Left forelimb (tissue), 1 donor: ENCODE measurements at places on chromosomes 5 and 9.

DNA sequence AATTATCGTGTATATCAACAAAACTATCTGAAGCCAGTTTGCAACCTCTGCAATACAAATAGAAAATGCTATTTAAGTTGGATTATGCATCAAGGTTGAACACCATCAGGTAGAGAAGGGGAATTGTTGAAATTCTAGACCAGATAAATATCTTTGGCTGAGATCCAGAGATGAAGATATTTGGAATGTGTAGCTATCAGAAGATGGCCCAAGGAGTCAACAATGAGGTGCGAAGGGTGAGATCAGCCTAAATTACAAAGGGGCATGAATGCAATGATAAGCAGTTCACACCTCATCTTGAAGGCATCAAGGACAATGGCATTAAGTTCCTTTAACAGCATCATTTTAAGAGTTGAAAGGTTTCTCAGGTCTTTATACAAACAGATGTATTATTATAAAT is 572.1 kb upstream of the DMAC1 start:
- no peak for DNase-seq

DNA sequence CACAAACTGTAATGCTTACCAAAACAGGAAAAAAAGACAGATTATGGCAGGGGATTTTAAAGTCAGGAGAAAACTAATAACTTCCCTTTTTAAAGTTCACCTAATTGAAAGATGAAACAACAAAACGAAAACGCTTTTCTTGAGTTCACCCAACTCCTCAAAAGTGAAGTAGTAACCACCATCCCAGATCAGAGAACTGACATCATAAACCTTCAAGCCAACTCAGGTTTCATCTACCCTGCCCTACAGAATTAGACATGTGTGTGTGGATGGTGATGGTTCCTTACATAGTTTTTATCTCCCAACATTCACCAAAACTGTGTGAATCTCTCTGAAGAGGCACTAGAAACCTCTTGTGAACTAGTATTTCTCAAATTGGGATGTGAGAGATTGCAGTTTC is 195.2 kb upstream of the PTGER4 start:
- no peak for DNase-seq

- no peak for DNase-seq
Observed at GRCh38 chr5:172550996-172551395, 90.1 kb upstream of the NEURL1B start.

- DNase-seq: no peak
Observed at GRCh38 chr5:142527664-142528295, 158.1 kb downstream of the FGF1 start.

DNA sequence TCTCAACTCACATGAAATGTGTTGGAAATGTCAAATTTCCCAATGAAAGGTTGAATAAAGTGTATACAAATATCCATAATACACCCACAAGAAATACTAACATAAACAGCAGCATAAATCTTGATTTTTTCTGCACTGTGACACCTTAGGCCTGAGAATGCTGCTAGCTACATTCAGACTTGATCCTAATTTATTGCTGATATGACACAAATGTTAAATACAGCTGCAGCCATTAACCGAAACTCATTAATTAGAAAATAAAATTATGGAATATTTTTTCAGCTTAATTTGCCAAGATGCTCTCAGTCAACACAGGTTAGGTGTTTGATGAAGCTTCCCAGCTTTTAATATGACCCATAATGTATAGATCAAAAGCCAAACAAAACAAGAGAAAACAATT is 914.3 kb upstream of the C9orf72 start:
- no peak for DNase-seq

DNA sequence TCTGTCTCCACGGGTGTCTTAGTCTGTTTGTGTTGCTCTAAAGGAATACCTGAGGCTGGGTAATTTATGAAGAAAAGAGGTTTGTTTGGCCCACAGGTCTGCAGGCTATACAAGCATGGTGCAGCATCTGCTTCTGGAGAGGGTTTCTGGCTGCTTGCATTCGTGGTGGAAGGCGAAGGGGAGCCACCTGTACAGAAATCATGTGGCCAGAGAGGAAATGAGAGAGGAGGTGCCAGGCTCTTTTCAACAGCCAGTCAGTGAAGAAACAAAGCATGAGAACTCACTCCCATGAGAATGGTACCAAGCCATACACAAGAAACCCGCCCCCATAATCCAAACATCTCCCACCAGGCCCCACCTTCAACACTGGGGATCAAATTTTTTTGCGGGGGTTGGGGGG is 53.4 kb downstream of the PFDN1 start:
- no peak for DNase-seq

GRCh38 chr9:101139082-101139481 is 110.6 kb downstream of the PLPPR1 start:
- no peak for DNase-seq

DNA sequence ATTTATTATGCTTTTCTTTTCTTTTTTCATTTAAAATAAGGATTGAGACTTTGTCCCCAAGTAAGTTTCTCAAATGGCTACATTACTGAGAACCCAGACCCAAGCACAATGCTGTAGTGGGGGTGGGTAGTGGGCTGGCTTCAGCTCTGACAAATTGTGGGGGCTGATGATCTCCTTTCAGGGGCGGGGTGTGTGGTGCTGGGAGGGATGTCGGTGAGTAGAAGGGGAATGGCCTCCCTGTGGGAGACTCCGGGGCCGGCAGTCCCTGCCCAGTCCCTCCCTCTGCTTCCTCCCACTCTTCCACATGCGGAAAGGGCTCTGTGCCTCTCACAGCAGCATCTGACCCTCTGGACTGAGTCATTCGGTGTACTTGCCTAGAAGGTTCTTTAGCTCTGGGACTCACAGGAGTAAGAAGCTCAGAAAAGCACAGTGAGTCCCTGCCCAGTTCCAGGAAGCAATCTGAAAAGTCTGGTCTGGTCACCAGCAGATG is 14.3 kb downstream of the CD180 start:
- DNase-seq: no peak

DNA sequence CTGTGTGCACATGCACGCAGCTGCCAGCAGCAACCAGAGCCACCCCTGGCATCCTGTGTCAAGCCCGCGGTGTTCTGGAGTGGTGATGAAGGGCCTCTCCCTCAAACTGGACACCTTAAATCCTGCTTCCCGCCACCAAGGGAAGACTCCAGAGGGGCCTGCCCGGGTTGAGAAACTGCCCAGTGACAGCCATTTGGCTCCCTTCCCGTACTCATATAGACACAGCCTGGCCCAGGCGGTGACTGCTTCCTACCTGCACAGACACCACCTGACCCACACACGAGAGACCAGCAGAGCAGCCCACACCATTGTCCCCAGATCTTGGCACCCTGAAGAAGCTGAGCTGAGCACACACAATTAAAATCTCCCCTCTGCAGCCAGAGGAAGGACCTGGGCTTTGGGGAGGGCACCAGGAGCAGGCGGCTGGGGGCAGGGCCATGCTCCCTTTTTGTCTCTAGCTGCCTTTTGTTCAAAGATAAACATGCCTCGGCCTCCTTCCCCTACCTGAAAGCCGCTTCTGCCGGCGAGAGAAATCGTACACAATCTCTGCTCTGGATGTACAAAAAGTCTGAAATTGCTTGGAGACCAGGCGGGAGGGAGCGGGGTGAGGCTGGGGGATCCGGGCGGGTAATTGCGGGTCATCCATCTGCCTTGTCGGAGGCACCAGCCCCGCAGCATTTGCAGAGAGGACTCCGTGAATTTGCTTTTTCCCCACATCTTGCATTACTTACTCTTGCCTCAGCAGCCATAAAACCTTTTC is 78.4 kb downstream of the TSPAN17 start:
- no peak for DNase-seq

DNA sequence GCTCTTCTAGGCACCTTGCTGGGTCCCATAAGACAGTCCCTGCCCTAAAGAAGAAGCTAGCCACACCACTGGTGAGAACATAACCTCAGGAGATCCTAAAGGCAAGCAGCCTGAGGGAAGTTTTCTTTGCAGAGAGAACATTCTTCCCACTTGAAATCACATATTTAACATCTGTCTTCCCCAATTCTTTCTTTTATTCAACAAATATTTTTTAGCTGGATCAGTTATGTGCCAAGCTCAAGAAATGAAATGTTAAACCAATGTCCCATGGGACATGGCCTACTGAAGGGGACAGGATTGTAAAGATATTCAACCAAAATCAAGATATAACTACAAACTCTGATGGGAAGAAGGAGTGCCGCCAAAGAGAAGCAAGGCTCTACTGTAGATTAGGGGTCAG is 36.5 kb downstream of the FOXI1 start:
- DNase-seq: no peak

DNA sequence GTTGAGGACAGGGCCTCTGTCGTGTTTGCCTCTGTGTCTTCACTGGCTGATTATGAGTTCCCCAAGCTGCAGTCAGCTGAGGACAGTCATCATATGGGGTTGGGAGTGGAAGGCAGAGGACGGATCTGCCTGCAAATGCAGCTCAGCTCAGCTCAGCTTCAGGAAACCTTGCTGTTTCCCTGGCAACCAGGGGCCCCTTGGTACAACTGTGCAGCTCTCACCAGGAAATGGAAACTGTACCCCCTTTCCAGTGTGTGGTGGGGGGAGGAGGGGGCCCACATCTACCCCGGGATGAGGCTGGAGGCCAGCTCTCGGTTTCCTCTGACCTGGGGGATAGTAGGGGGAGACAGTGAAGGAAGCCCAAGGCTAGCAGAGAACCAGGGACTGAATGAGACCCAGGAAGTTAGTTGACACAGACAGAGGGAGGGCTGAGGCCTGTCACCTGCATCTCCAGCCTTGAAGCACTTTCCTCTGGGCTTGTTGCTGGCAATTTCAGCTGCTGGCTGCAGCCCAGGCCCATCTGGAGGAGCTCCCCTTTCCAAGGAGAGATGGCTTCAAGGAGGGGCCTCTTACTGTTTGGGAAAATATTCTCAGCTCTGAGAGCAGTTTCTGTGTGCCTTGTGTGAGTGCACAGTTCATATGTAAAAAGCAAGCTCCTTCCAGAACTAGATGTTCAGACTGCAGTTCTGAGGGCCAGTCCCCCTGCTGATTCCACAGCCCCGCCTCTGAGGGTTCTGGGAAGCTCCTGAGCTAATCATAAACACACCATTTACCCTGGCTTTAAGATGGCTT is 6.9 kb downstream of the ANXA6 start:
- DNase-seq: peak; percentile 83

- no peak for DNase-seq
Observed at GRCh38 chr9:123084256-123084655, 50.8 kb downstream of the GPR21 start.

GRCh38 chr9:109320331-109320741 is 523 bp downstream of the EPB41L4B start:
- DNase-seq: no peak

GRCh38 chr5:32545102-32545800 is 40.1 kb upstream of the SUB1 start:
- no peak for DNase-seq

- no peak for DNase-seq
Observed at GRCh38 chr9:101572316-101572715, 22.5 kb downstream of the PPP3R2 start.

DNA sequence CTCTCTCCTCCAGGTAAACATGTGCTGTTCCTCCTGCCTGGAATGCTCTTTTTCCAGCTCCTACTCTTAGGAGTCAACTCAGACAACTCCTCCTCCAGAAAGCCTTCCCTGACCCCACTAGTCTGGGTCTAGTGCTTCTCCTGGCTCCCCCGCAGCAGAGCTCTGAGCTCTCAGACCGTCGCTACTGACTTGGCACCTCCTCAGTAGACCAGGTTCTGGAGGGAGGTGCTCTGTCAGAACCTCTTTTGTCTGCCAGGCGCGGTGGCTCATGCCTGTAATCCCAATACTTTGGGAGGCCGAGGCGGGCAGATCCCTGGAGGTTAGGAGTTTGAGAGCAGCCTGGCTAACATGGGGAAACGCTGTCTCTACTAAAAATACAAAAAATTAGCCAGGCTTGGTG is 3.4 kb downstream of the LRRC8A start:
- DNase-seq: no peak

GRCh38 chr5:35212122-35212982 is 17.9 kb downstream of the PRLR start:
- no peak for DNase-seq

DNA sequence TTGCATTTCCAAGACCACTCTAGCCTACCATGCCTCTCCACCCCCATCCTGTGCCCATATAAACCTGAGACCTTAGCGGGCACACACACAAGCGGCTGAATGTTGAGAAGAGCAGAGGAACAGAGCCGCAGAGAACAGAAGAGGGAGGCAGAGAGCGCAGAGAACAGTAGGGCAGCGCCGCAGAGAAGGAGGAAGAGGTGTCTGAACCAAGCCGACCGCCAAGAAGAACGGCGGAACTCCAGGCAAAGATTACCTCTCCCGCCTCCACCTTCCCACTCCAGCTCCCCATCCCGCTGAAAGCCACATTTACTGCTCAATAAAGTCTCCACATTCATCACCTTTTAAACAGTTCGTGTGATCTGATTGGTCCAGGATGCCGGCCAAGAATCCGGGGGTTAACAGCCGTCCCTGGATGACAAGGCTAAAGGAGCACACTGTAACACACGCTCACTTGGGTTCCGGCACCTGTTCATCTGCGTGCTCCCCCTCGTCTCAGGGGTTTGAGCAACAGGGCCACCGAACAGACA is 33.2 kb downstream of the GRIN3A start:
- DNase-seq: peak; percentile 64

DNA sequence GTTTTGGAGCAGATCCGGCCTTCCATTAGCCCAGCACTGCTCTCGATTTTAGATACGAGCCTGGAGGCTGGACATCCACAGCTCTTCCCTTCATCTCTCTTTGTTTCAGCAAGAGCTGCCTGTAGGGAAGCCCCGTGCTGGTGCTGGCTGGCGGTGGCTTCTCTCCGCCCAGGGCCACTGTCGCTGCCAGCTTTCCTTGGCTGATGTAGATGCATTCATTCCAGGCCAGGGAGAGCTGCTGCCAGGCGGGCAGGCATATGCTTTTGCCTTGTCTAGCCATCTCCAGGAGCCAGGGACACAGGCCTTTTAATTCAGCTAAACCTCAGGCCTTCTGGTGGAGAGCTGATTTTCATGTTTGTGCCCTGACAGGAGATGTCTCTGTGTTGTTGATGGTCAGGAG is 409.3 kb upstream of the CLINT1 start:
- no peak for DNase-seq

- no peak for DNase-seq
Observed at GRCh38 chr5:23461576-23461975, 45.8 kb upstream of the PRDM9 start.

GRCh38 chr5:18968966-18969365 is 1019.0 kb downstream of the CDH18 start:
- DNase-seq: no peak

- no peak for DNase-seq
Observed at GRCh38 chr9:104276709-104277245, 182.7 kb downstream of the SMC2 start.

- peak; percentile 65 for DNase-seq
Observed at GRCh38 chr9:114339130-114339908, 9.7 kb downstream of the ORM2 start.

DNA sequence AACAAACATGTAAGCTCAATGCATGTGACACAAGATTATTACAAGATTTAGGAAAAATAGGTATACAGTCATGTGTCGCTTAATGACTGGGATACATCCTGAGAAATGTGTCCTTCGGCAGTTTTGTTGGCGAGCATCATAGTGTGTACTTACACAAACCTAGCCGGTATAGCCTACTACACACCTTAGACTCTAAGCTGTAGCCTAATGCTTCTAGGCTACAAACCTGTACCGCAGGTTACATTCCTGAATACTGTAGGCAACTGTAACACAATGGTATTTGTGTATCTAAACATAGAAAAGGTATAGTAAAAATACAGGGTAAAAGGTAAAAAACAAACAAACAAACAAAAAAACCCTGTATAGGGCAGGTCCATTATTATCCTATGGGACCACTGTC is 27.7 kb downstream of the MSX2 start:
- DNase-seq: no peak

- no peak for DNase-seq
Observed at GRCh38 chr5:6674421-6674820, 38.8 kb upstream of the TENT4A start.

GRCh38 chr9:97534961-97535594 is 33.6 kb downstream of the TMOD1 start:
- DNase-seq: peak; percentile 22
